ENCODE measurements at places on chromosomes 5 and 9.

- DNase-seq, result no peak
These were observed 23.4 kb upstream of the GALNT10 start for GRCh38 chr5:154166901-154167791.

GRCh38 chr5:171201310-171201709 is 107.7 kb upstream of the TLX3 start:
- no peak for DNase-seq

DNA sequence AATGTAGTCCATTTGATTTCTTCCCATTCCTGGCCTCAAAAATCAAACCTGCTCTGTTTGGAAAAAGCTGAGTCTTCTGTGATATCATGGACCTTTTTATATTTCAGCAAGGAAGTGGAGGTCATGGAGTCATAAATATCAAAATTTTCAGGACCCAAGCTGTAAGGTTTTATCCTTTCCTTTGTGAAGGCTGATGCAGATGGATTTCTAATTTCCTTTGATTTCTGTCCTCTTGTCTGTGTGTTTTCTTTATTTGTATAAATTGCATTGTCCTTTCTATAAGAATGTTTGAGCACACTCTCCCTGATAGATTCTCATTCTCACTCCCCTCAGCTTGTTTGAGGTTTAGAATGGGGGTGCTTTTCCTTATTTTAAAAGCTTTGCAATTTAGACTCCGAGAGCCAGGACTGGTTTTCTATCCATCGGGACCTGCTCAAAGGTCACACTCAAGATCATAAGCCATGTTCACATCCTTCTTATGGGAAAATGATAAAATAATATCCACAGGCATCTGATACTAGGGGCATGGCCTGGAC is 127.4 kb upstream of the TMEM161B start:
- no peak for DNase-seq

GRCh38 chr5:8270246-8270645 is 401.3 kb downstream of the MTRR start:
- DNase-seq, result no peak

DNA sequence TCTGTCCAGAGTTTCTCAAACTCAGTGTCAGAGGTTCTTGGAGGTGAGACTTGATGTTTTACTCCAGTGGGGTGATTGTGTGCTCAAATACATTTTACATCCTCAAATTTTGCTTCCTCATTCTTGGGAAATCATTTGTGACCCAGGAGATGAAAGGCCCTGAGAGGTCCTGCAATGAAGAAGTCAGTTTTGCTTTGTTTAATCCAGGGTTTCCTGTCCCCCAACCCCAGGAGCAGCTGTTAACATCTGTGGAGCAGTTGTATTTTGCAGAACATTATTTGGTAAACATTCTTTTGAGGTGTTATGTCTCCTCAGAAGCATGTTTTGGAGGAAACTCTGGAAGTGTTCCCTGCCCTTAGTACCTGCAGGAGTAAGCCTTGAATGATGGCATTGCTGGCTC is 59.8 kb downstream of the DAB2IP start:
- DNase-seq, result no peak

- DNase-seq, result no peak
These were observed 26.8 kb downstream of the PLAC8L1 start for GRCh38 chr5:146078566-146078965.

- DNase-seq, result no peak
These were observed 106.2 kb upstream of the TBC1D2 start for GRCh38 chr9:98361645-98362044.

- DNase-seq, result no peak
These were observed 53.6 kb upstream of the RANBP6 start for GRCh38 chr9:6068983-6069382.

DNA sequence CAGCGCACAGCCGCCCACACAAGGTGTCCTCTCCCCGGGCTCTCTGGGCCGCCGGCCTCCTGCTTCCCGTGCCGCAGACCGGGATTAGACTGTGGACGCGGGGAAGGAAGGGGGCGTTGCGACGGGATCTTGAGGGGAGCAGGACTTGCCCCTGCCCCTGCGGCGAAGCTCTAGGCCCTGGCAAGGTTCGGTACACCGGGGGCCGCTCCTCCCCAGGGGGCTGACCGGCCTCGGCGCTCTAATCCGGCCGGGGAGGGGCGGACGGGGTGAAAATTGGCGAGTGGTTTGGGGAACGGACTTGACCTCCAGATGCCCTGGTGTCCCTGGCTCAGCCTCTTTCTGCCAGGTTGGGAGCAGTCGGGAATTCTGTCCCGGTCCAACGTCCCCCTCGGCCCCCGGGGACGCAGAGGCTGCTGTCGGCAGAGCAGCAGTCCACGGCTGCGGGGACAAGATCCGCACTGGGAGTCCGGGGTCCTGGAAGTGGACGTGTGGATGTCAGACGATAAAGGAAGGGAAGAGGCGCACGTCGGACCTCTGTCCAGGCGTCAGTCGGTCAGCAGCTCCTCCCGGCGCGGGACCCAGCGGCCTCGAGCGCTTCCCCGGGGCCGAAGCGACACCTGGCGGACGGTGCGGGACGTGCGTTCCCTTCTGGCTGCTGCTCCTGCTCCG is 1.9 kb upstream of the CNTFR start:
- DNase-seq, result no peak

GRCh38 chr5:138716456-138716924 is 36.7 kb upstream of the CTNNA1 start:
- no peak for DNase-seq

DNA sequence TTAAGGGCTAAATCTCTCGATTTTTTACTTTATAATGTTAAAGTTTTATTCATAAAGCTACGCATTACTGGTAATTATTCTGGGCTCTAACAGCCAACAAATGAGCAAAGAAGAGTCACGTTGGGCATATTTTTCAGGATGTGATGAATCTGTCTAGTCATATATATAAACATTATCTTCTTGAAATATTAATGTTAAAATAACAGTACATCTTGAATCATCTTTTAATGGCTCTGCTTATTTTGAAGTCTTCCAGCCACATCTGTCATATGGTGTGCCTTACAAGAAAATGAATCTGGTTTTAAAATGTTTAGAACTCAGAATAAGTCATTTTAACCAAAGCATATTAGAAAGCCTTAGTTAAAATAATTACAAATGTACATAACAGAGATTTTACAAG is 96.9 kb downstream of the CWC27 start:
- DNase-seq, result no peak

- DNase-seq, result no peak
These were observed 43.9 kb upstream of the SEMA4D start for GRCh38 chr9:89541798-89542197.

DNA sequence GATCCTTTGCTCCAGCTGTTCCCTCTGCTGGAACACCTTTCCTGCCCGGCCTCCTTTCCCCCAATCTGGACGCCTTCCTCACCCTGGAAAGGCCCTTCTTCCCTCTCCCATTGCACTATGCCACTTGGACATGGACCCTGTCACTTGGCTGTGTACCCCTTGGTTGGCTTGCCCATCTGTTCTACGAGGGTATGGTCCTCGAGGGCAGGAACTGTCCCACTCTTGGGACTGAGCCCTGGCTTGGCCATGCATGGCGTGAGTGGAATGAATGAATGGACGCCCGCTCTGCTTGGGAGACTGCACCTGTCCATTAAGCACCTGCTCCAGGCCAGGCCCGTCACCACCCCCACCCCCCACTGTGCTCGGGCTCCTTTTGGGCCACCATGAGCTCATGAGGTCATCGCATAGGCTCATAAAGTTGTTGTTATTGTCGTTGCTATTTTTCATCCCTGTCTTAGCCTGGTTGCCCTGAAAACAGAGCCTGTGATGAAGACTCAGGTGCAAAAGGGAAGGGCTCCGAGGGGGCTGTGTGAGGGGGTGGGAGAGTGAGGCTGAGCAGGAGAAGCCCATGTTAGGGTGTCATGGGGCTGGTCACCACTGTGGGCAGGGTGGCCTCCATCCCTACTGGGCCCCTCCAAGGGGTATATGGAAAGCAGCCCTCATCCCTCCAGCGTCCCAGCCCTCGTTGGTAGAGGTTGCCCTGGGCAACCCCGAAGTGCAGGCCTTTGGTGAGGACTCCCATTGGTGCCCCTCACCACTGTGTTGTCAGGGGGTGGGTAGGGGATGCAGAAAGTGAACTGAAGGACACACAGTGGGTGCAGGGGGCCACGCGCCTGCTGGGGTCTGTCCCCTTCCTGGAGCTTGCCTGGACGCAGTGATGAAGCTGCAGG is 57.2 kb upstream of the IER5L start:
- DNase-seq, result no peak

GRCh38 chr5:63323926-63324325 is 638.3 kb downstream of the HTR1A start:
- no peak for DNase-seq

GRCh38 chr9:130537346-130538050 is 41.9 kb upstream of the FUBP3 start:
- no peak for DNase-seq

- no peak for DNase-seq
These were observed 250.0 kb upstream of the TNC start for GRCh38 chr9:115367780-115368525.

DNA sequence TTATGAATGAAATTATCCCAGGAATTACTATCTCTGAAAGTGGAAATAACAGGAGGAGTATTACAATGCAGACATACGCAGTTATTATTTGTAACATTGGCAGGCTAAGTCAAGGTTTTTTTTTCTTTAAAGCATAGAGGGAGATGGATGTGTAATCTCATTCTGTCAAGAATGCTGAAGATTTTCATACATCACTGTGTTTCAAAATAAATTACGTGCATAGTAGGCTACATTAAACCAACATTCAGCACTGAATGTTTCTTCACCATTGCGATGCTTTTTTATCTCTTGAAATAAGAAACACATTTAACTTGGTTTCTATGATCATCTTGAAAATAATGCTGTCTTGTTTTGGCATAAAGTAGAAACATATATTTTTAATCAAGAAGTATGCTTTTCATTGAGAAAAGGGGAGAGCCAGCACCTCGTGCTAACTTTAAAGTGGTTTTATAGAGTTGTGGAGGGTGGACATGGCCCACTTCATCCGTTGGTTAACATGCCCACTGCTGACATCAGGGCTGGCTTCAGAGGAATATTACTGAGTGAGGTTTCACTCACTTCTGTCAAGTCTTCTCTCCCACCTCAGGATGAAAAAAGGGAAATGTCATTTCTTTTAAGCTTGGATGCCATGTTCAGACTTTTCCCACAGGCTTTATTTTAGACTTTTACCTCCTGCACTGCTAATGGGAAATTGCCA is 203.6 kb upstream of the MEF2C start:
- no peak for DNase-seq

DNA sequence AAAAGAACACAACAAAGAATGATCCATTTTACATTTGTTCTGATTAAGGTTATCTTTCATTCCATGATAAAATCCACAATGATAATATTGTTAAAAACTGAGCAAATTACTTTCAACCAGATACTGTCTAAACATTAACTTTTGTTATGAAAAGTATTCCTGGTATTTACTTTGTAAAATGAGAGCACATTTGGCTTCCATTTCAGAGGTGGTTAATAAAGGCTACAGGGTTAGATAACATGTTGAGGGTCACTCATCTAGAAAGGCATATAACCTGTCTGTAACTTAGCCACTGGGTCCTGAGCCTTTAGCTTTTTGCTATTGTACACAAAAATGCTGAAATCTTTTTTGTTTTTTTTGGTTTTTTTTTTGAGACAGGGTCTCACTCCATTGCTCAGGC is 99.3 kb downstream of the ANXA2R start:
- no peak for DNase-seq

- DNase-seq, result no peak
These were observed 93.6 kb downstream of the TRIO start for GRCh38 chr5:14236757-14237156.

DNA sequence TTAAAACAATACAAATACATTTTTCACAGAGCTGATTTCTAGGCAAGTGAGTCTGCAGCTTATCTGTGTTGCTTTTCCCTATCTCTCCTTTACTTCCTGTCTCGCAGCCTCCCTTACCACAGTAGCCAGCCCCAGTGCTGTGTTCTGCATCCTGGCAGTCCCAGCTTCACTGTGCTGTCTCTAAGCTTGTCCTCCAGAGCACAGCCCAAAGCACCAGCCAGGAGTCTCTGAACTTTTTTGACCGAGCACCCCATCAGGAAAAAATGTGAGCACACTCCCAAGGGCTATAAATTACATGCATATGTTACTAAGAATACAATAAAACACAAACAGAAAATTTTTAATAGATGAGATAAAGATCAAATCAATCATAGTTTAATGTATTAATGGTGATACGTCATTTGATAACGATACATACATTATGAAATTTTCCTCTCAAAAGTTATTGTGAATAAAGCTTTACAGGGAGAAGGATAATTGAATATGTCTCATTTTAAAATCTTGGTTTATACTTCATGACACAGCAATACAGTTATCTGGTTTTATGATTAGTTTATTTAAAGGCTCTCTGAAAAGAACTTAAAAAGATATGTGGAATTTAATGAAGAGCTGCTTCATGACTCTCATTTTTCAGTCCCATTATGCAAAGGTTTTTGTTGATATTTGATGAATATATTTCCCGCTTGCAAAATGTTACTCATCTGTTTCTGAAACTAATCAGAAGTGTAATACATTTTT is 7.3 kb upstream of the RHOBTB3 start:
- no peak for DNase-seq

DNA sequence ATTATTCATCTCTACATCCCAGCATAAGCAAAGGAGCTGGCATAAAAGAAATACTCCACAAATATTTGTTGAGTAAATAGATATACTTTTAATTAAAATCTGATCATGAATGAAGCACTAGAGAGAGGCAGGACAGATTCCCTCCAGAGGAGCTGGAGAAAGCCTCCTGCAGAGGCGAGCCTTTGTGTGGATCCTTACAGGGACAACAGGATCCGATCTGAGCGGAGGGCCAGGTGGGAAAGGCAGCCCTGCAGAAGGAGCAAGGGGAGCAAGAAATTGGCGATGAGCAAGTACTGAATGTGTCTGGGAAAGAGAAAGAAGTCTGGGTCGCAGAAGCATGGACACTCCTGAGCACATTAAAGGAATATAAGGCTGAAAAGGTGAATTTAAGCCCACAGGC is 69.4 kb downstream of the EBF1 start:
- no peak for DNase-seq

- DNase-seq, result no peak
These were observed 46.7 kb downstream of the GARNL3 start for GRCh38 chr9:127311239-127311741.

DNA sequence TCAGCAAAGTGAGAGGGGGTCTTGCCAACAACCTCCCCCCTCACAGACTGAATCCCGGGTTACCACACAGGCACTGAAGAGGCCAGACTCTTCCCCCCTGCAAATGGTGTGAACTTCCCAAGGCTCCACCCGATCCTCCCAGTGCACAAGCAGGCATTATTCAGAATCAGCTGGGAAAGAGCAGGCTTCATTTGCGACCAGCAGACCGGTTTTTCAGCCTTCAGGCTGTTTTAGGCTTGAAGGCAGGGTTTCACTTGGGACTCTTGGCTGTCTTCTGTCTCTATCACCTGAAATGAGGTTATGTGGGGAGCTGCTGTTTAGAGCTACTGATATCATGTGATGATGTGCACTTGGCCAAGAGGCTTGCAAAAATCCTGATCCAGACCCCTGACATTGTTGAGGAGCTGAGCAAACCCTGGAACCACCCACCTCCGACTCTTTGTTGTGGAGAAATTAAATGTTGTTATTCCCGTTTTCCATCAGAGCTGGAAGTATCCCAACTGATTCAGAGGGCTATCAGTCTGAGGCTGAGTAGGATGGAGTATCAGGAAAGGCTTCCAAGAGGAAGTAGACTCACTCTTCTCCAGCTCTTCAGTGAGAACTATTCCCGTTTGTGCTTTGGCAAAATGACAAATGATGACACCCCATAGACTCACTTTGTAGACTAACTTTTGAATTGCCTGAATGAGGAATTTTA is 63.3 kb upstream of the ZFR start:
- no peak for DNase-seq
